ENCODE measurements at places on chromosomes 6 and 20.

DNA sequence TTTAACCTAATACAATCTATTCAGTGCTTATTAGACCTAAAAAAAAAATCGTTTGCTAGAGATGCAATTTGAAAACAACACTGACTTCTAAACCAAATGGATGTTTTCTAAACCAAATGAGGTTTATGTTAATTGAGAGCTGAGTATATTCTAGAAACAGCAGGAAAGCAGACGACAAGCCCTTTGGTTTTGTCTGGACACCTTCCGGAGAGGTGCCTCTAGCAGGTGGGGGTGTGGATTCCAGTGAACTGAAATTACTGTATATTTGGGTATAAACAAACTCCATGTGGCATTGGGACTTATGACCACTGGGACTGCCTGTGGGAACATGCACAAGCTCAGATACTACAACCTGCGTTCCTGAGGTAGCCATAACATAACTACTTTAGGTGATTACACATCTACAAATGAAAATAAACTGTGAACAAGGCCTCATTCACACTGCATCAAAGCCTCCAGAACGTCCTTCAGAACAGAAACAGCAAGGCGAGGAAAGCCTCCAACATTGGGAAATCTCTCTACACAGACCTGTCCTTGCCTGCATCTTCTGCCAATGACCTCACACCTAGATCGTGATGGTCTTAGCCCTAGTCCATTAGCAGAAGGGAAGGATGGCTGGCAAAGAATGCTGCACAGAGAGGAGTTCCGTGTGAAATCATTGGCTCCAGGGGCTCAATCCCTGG is 206.8 kb upstream of the FOXQ1 start:
- no peak for DNase-seq

DNA sequence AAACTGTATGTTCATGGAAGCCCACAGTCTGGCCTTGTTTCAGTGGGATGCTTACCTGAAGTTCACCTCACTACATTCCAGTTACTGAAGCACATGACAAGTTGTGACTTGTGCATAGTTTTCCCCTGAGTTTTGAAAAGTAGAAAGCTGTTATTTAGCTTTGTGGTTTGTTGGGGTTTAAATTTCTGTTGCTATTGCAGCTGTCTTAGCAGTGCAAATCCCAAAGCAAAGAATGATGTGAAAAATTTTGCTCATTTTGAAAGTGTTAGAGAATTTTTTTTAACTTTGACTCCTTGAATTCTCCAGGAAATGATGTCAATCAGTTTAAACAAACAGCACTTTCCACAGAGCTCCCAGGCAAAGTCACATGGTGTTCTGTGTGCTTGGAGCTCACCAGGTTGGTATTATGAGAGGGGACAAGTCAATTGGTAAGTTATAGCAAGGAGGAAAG is 268.4 kb downstream of the ADGRG6 start:
- DNase-seq = no peak

- no peak for DNase-seq
Observed at GRCh38 chr6:1860756-1861348, 251.1 kb downstream of the FOXC1 start.

DNA sequence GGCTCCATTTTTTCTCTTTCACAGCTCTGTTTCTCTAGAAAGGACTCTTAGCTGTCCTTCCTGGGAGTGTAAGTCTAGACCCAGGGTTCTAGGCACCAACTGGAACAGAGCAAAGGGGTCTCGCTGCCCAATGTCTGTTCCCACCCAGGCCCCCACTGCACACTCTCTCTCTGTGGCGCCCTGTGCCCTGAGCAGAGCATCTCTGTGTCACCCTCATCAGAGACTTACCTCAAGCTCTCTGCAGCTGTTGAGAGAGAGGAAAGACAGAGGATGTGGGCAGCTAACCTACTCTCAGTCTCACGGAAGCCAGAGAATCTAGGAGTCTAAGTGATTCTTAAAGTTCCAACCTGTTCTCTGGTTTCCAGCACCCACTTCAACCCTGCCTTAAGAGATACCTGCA is 9.5 kb downstream of the NCR2 start:
- no peak for DNase-seq

- no peak for DNase-seq
Observed at GRCh38 chr6:73078333-73078862, 146.9 kb downstream of the KHDC1L start.

- no peak for DNase-seq
Observed at GRCh38 chr20:5155404-5155803, 28.6 kb downstream of the CDS2 start.

GRCh38 chr20:11394145-11394833 is 523.4 kb upstream of the BTBD3 start:
- DNase-seq = no peak

DNA sequence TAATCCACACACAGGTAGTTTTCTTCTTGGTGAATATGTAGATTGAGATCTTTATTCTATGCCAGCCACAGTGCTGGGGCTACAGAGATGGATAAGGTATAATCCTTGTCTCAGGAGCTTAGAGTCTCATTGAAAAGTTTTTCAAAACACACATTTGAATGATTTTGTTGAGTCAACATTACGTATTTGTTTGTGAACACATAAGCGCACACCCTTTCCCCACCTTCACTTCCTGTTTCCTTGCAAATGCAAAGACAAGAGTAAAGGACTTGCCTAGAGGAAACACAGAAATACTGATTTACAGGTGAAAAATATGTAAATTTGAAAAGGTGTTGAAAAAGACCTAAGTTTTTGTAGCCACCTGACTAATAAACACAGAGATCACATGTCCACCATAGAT is 27.8 kb downstream of the VAPB start:
- DNase-seq = no peak
